Progenitor cell of endocrine pancreas (in vitro differentiated cells): ENCODE measurements at places on chromosomes 2 and 18.

DNA sequence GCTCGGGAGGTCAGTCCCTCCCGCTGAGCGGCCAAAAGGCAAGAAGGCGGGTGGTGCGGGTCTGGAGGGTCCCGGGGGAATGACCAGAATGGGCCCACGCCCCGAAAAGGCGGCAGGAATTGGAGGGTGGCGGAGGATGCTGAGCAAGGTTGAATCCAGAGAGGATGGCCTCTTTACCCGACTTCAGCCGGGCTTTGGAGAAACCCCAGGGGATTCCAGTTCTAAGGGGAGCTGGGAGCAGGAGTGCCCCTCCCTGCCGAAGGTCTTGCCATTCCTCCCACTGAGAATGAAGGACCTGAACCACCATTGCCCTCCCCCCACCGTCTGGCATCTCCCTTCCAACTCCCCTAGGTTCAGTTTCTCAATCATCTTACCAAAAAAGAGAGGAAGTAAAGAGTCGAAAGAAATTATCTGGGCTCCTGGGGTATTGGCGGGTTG lies 38.9 kb upstream of the ATP6V1B1 start:
- no peak overlapping the region for H3K4me3 ChIP-seq
- peaks cover 95% of the 10 kb centered on the region for H3K27me3 ChIP-seq
- H3K36me3 ChIP-seq = no peaks in the 10 kb centered on the region
- H3K4me1 ChIP-seq = peaks cover 9% of the 10 kb centered on the region

- peak overlapping the region; percentile 38 for H3K27ac ChIP-seq
- no peak overlapping the region for H3K4me3 ChIP-seq
- H3K4me1 ChIP-seq = peaks cover 8% of the 10 kb centered on the region
- H3K27me3 ChIP-seq = peaks cover 5% of the 10 kb centered on the region
- no peak for DNase-seq
- no peaks in the 10 kb centered on the region for H3K36me3 ChIP-seq
Measured at GRCh38 chr2:28644760-28645159, 106.9 kb upstream of the PPP1CB start.

- H3K4me1 ChIP-seq = peaks cover 3% of the 10 kb centered on the region
- no peaks in the 10 kb centered on the region for H3K27me3 ChIP-seq
- no peak for DNase-seq
Measured at GRCh38 chr18:13241083-13241892, 22.7 kb downstream of the LDLRAD4 start.

GRCh38 chr18:5541644-5542043 lies 2.2 kb downstream of the EPB41L3 start:
- no peak overlapping the region for H3K27ac ChIP-seq
- H3K4me3 ChIP-seq = peak overlapping the region; percentile 84
- H3K27me3 ChIP-seq = peaks cover 6% of the 10 kb centered on the region
- no peaks in the 10 kb centered on the region for H3K36me3 ChIP-seq
- no peak for DNase-seq

- H3K36me3 ChIP-seq = no peaks in the 10 kb centered on the region
- H3K27ac ChIP-seq = no peak overlapping the region
- no peaks in the 10 kb centered on the region for H3K27me3 ChIP-seq
- peaks cover 2% of the 10 kb centered on the region for H3K4me1 ChIP-seq
- no peak for DNase-seq
- no peak overlapping the region for H3K4me3 ChIP-seq
Measured at GRCh38 chr18:53070788-53071187, 730.8 kb downstream of the DCC start.

- H3K4me1 ChIP-seq = peaks cover 20% of the 10 kb centered on the region
- H3K36me3 ChIP-seq = peaks cover 35% of the 10 kb centered on the region
- H3K4me3 ChIP-seq = no peak overlapping the region
- no peak overlapping the region for H3K27ac ChIP-seq
- DNase-seq = no peak
- no peaks in the 10 kb centered on the region for H3K27me3 ChIP-seq
Measured at GRCh38 chr2:149466635-149467034, 120.9 kb downstream of the MMADHC start.

GRCh38 chr2:126886211-126886915 lies 12.3 kb upstream of the TEX51 start:
- H3K27ac ChIP-seq = no peak overlapping the region

- H3K36me3 ChIP-seq = peaks cover 6% of the 10 kb centered on the region
- no peak overlapping the region for H3K27ac ChIP-seq
- no peak overlapping the region for H3K4me3 ChIP-seq
- no peak for DNase-seq
- no peaks in the 10 kb centered on the region for H3K27me3 ChIP-seq
- H3K4me1 ChIP-seq = peaks cover 4% of the 10 kb centered on the region
Measured at GRCh38 chr2:96802721-96803120, 13.3 kb upstream of the CNNM3 start.

GRCh38 chr2:19677215-19677777 lies 224.5 kb downstream of the TTC32 start:
- no peaks in the 10 kb centered on the region for H3K27me3 ChIP-seq
- DNase-seq = no peak
- H3K4me3 ChIP-seq = no peak overlapping the region
- no peak overlapping the region for H3K27ac ChIP-seq

DNA sequence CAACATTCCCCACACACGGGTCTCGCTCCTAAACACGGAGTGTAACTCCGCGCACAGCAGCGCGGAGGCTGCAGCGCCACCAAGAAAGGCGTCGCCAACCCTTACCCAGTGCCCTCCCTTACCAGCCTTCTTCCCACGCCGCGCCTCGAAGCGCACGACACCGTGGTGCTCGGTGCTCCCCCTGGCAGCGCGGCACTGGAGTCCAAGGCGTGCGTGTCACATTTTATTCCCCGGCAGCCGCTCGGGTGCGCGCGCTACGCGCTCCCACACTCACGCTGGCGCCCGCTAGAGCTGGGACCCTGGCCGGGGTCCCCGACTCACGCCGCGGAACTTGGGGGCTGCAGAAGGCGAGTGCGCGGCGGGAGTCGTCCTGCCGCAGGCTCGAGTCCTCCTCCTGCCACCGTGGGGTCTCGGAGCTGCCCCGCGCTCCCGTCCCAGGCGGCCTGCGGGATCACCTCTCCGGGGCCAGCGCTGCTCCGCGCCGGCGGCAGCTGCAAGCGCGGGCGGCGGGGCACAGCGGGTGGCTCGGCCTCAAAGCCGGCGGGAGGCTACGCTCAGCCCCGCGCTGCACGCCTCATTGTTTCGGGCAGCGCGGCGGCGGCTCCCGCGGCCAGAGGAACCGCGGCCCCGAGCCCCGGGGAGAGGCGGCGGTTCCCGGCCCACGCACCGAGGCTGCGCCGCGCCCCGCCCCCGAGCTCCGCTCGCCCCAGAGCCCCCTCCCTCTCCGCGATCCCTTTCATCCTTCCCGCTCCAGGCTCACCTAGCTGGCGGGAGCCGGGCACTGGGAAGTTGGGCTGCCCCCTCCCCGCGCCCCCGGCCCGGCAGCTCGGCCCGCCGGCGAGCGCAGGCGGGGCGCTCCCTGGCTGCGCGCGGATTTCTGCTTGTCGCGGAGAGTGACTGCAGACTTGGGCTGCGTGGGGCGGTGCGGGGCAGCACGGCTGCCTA lies at the start of gene ST6GAL2:
TSS of gene ST6GAL2 (minus strand) at position 197 of the 945 bp plus-strand sequence. CDS start 42,190 bp downstream, outside the sequence.
- H3K4me1 ChIP-seq = peaks cover 9% of the 10 kb centered on the region
- peaks cover 54% of the 10 kb centered on the region for H3K27me3 ChIP-seq
- DNase-seq = peak; percentile 24
- H3K4me3 ChIP-seq = peak within 1 kb of the TSS; percentile 90
- H3K27ac ChIP-seq = peak within 1 kb of the TSS; percentile 77

DNA sequence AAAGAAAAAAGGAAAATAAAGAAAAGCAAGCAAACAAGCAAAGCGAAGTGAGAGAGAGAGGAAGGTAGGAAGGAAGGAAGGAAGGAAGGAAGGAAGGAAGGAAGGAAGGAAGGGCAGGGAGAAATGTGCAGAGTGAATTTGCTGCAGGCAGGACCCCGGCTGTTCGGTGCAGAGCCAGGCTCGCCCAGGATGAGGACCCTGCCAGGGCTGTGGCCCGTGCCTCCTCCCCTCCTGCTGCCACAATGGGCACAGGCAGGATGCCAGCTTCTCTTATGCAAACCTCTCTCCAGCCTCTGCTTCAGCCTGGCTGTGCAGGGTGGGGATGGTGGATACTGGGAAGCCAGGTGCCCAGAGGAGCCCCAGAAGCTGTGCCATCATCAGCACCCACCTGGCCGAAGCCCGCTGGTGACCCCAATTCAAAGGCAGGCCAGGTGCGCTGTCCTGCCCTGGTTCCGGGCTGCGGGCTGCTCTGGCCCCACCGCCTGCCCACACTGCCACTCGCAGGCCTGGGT lies 3.2 kb downstream of the GPR17 start:
- peaks cover 12% of the 10 kb centered on the region for H3K27me3 ChIP-seq
- H3K4me3 ChIP-seq = no peak overlapping the region
- H3K36me3 ChIP-seq = no peaks in the 10 kb centered on the region
- no peak overlapping the region for H3K27ac ChIP-seq
- no peak for DNase-seq

DNA sequence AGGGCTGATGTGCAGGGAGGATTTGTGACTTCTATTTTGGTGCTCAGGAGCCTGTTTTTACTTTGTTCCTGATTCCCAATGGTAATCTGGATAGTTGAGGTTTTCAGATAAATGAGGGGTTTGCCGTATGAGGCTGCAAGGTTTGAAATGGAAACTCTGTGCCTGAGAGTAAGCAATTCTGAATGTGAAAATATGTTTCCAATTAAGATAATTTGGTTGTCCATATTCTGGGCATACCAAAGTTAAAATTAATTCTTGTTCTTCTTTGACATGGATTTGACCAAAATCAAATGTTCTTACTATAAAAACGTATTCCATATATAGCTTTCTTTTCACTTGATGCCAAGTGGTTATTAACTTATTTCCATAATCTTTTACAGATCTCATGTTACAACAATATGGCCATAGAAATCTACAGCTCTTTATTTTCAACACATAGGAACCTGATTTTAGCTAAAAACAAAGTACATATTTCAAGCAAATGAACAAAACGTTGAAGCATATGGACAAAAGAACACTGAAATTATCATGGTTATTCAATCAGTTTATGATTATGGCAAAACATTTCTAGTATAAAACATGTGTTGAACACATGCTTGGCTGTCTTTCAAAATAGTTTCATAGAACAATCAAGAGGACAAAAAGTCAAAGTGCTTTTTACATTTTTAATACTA lies 63.4 kb upstream of the ARHGAP28 start:
- H3K27me3 ChIP-seq = no peaks in the 10 kb centered on the region
- H3K4me1 ChIP-seq = peaks cover 18% of the 10 kb centered on the region
- no peak for DNase-seq
- no peak overlapping the region for H3K4me3 ChIP-seq
- no peak overlapping the region for H3K27ac ChIP-seq
- H3K36me3 ChIP-seq = no peaks in the 10 kb centered on the region

- H3K36me3 ChIP-seq = no peaks in the 10 kb centered on the region
- no peak for DNase-seq
- H3K4me1 ChIP-seq = no peaks in the 10 kb centered on the region
- no peak overlapping the region for H3K4me3 ChIP-seq
- H3K27me3 ChIP-seq = no peaks in the 10 kb centered on the region
Measured at GRCh38 chr18:45793264-45793965, 32.1 kb upstream of the SIGLEC15 start.

GRCh38 chr2:64654063-64654811 lies 524 bp upstream of the SERTAD2 start:
- H3K36me3 ChIP-seq = no peaks in the 10 kb centered on the region
- peaks cover 48% of the 10 kb centered on the region for H3K4me1 ChIP-seq
- H3K27me3 ChIP-seq = peaks cover 3% of the 10 kb centered on the region
- peak overlapping the region; percentile 99 for H3K27ac ChIP-seq

DNA sequence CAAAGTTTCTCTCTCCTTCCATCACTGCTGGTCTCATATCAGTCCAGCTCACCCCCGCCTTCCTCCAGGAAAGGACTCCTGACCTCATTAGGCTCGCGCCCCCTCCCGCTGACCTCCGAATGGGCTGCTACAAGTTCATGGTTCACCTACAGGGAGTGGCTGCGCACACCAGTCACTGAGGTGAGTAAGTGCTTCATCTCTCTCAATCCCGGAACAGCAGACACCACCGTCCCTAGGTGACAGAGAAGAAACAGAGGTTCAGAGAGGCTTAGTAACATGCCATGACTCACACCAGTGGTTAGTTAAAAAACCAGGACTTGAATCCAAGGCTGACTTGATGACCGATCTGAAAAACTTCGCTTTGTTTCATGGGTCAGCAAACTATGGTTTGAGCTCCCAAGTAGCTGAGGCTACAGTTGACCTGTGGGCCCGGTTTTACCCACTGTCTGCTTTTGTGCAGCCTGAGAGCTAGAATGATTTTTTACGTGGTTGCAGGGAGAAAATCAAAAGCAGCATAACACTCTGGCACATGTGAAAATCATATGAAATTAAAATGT lies 42.0 kb downstream of the ZFP36L2 start:
- H3K4me1 ChIP-seq = peaks cover 35% of the 10 kb centered on the region
- no peak for DNase-seq
- H3K27ac ChIP-seq = peak overlapping the region; percentile 90
- no peaks in the 10 kb centered on the region for H3K27me3 ChIP-seq

GRCh38 chr2:215622837-215623236 lies 187.0 kb upstream of the FN1 start:
- H3K27ac ChIP-seq = peak overlapping the region; percentile 62
- peaks cover 3% of the 10 kb centered on the region for H3K36me3 ChIP-seq
- H3K4me1 ChIP-seq = peaks cover 51% of the 10 kb centered on the region
- DNase-seq = no peak
- no peaks in the 10 kb centered on the region for H3K27me3 ChIP-seq
- H3K4me3 ChIP-seq = no peak overlapping the region

DNA sequence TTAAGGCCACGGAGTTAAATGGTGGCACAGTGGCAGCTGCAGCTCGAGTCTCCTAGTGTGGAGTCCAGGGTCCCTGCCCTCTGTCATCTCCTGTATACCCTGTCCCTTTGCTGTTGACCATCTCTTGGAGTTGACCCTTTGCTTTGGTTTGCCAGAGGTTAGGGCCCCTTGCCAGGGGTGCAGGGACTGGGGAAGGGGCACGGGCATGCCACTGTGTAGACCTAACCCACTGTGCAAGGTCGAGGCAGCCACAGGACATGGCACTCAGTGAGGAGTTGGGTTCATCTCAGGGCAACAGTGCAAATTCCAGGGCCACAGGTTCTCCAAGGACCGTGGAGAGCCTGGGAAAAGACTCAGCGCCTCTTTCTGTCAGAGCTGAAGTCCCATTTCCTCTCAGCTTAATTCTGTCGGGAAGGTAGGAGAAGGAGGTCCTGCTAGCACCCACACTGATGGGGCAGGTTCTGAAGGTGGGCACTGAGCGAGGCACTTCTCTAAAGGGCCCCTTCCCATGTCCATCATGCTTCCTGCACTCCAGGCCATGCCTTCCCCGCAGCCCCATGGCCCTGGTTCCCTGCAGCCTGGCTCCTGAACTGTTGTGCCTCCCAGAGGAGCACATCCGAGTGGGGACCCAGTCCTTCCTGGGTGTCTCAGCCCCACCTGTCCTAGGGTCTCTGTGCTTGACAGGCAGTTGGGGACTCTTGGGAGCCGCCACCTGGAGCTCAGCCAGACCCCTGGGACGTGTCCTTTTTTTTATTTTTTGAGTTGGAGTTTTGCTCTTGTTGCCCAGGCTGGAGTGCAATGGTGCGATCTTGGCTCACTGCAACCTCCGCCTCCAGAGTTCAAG lies 2.8 kb downstream of the KHK start:
- no peak overlapping the region for H3K27ac ChIP-seq
- peaks cover 7% of the 10 kb centered on the region for H3K4me1 ChIP-seq
- H3K4me3 ChIP-seq = no peak overlapping the region

- H3K27me3 ChIP-seq = peaks cover 16% of the 10 kb centered on the region
- no peak for DNase-seq
- no peaks in the 10 kb centered on the region for H3K4me1 ChIP-seq
- H3K27ac ChIP-seq = no peak overlapping the region
- no peak overlapping the region for H3K4me3 ChIP-seq
Measured at GRCh38 chr2:113050921-113051895, 1.5 kb downstream of the IL36B start.

GRCh38 chr2:51734115-51734514 lies 702.2 kb upstream of the NRXN1 start:
- DNase-seq = no peak
- no peak overlapping the region for H3K4me3 ChIP-seq
- peaks cover 6% of the 10 kb centered on the region for H3K4me1 ChIP-seq
- no peak overlapping the region for H3K27ac ChIP-seq
- no peaks in the 10 kb centered on the region for H3K27me3 ChIP-seq
- H3K36me3 ChIP-seq = no peaks in the 10 kb centered on the region
